Skeletal muscle cell (primary cell): ENCODE measurements at places on chromosomes 16 and 17.

DNA sequence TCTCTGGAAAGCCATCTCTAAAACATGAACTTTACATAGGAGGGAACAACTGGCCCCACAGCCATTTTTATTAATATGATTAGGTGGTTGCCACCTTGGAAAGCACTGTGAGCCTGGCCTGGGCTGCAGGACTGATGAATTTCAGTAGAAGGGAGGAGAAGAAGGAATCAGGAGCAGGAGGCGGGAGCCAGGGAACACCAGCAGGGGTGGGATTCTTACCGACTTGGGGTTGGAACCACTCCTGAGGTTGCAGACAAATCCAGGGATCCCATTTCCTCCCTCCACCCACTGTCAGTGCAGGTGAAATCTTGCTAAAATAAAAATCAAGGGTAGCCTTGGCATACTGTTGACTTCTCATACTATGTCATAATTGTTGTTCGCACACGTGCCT is 16.9 kb upstream of the MAP3K14 start:
- no peak for DNase-seq

- peak; percentile 11 for DNase-seq
Measured at GRCh38 chr16:69613378-69614154, 47.8 kb downstream of the NFAT5 start.

DNA sequence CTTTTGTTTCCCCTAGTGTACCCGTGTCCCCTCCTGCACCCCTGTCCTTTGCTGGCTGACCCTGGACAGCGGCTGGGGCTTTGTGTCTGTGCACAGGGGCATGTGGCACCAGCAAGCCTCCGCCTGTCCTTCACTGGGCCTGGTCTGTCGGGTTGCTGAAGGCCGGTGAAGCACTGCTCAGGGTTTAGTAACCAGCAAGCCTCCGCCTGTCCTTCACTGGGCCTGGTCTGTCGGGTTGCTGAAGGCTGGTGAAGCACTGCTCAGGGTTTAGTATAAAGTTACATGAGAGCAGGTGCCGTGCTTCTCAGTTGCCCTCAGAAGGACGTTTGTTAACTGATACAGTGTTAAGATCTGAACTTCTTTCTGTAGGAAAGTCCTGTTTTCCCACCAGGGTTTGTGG is 33.8 kb downstream of the DEF8 start:
- DNase-seq, result no peak

- no peak for DNase-seq
Measured at GRCh38 chr17:73316919-73317505, 5.2 kb upstream of the CDC42EP4 start.

DNA sequence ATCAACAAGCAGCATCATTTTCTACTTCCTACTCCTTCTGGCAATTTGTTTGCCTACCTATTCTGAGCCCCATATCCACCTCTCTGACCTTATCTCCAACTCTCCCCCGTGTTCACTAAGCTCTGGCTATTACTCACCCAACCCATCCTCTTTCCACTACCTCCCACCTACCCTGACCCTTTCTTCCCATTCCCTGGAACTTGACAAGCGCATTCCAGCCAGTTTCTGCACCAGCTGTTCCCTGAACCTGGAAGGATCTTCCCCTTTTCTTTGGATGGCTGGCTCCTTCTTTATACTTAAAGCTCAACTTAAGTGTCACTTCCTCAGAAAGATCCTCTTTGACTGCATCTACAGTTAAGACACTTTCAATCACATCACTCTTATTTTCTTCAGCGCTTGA is 2.2 kb downstream of the DCUN1D3 start:
- no peak for DNase-seq
